Non-pigmented ciliary epithelial cell (primary cell): ENCODE measurements at places on chromosomes 16 and 17.

GRCh38 chr17:69822314-69822875, 252.6 kb upstream of the KCNJ16 start:
- no peak for DNase-seq

DNA sequence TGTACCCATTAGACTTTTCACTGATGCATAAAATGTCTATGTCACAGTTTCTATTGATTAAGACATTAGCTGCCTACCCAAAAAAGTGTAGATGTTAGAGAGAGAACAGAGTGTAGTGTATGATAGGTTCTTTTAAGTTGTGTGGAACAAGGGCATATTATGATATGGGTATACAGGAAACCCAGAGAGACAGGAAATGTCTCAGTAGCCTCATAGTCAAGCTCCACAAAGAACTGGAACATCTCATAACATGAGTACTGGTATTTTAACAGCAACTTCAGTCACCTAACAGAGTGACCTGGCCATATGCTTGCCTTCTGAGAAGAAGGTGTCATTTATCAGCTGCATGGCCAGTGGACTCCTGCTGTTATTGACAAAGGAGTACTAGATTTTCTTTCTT, 128.1 kb downstream of the RGS9 start:
- DNase-seq, result no peak

- DNase-seq, result no peak
Measured at GRCh38 chr17:79042421-79043190, 18.6 kb downstream of the C1QTNF1 start.

GRCh38 chr17:1745513-1746020, 2.9 kb downstream of the SERPINF2 start:
- DNase-seq, result no peak

- no peak for DNase-seq
Measured at GRCh38 chr17:36935671-36936454, 1.4 kb upstream of the LHX1 start.

GRCh38 chr16:29736112-29736511, 9.7 kb downstream of the C16orf54 start:
- DNase-seq, result no peak

DNA sequence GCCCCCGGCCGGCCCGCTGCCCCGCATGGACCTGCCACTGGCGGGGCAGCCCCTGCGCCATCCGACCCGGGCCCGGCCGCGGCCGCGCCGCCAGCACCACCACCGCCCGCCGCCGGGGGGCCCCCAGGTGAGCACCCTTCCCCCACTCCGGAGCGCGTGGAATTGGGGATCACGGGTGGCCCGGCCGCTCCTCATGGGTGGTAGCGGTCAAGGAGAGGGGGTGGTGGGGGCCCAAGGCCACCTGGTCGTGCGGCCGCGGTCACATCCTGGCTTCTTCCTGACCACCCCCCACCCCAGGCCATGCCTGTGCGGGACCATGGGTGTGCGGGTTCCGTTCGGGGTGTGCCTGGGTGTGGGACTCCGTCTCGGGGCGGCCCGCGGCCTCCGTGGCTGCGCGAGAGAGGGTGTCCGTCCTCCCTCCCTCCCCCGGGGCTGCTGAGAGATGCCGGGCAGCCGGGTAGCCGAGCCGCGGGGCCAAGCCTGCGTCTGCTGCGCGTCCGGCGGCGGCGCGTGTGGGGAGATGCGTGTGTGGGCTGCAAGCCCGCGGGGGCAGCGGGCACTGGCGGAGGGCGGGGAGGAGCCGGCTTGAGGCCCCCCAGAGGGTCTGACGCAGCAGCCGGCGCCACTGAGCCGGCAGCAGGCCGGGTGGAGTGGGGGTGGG, 6.8 kb downstream of the ACD start:
- no peak for DNase-seq

GRCh38 chr17:16987066-16987829, 15.3 kb upstream of the TNFRSF13B start:
- DNase-seq, result no peak
